ELR (cell line): ENCODE measurements at places on chromosomes 4 and X.
A peak's percentile ranks its signal among the peaks of the same experiment; 100 is the strongest.

DNA sequence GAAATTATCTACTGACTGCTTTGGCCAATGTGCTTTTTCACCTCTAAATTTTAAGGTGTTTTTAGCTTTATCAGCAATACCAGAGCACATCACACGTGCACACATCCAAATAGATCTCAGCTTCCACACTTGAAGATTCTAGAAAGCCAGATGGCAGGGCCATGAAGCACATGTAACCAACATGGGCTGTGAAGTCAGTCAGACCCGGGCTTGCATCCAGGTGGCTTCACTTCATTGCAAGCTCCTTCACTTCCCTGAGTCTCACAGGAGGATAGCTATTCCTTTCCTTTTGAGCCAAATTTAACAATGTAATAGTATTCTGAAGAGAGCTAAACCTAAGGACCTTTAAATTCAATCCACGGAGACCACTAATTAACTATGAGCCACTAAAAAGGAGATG, 86.5 kb downstream of the SH3RF1 start:
- no peak for DNase-seq

GRCh38 chrX:31266203-31267076, 194.6 kb upstream of the FTHL17 start:
- DNase-seq, result peak; percentile 41

DNA sequence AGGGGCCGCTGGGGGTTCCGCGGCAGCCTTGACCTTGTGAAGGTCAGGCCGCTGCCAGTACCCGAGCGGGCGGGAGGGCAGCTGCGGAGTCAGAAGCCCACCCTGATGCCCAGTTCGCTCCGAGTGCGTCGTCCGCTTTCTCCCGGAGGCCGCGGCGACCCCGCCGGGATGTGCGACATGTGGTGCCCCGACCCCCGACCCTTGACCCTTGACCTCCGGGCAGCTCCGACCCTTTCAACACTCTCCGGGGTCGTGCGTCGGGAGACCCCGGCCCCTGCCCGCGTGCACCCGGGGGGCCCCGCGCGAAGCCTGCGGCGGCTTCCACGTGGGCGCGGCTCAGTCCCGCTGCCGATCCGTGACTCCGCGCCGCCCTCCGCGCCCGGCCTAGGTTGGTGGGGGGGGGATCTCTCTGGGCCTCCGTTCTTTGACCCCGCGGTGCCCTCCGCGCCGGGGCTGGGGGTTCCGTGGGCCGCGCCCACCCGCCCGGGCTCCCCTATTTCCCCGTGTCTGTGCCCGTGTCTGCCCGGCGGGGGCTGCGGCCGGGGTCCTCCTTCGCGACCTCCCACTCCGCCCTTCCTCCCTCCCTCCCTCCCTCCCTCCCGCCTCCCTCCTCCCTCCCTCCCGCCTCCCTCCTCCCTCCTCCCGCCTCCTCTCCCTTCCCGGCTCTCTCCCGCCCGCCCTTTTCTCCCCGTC, 609 bp upstream of the SLC25A6 start:
- DNase-seq, result peak; percentile 76

- no peak for DNase-seq
Measured at GRCh38 chrX:104172121-104172520, 5.9 kb downstream of the FAM199X start.

GRCh38 chr4:7074426-7074825, 6.6 kb upstream of the GRPEL1 start:
- peak; percentile 32 for DNase-seq

DNA sequence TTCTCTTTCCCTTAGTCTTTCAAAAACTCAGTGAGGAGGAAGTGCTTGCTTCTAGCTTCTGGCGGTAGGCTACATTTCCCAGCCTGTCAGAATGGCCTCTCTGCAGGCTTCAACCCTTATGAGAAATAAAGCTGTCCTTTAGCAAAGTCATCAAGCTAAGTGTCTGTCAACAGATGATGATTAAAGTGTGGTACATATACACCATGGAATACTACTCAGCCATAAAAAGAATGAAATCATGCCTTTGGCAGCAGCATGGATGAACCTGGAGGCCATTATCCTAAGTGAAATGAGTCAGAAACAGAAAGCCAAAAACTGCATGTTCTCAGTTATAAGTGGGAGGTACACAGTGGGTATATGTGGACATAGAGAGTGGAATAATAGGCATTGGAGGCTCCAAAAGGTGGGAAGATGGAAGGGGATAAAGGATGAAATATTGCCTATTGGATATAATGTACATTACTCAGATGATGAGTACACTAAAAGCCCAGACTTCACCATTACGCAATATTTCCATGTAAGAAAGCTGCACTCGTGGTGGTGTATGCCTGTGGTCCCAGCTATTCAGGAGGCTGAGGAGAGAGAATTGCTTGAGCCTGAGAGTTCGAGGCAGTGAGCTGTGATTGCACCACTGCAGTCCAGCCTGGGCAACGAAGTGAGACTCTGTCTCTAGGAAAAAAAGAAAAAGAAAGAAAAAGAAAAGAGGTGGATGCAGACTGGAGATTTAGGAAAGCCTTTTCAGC, 7.9 kb downstream of the TRIM2 start:
- peak; percentile 46 for DNase-seq
